Stimulated activated CD4-positive, alpha-beta T cell treated with anti-CD3 and anti-CD28 coated beads, TNF-alpha, amount 100 ng/mL, for 1 hour (primary cell): ENCODE measurements at places on chromosomes 1 and 21.

DNA sequence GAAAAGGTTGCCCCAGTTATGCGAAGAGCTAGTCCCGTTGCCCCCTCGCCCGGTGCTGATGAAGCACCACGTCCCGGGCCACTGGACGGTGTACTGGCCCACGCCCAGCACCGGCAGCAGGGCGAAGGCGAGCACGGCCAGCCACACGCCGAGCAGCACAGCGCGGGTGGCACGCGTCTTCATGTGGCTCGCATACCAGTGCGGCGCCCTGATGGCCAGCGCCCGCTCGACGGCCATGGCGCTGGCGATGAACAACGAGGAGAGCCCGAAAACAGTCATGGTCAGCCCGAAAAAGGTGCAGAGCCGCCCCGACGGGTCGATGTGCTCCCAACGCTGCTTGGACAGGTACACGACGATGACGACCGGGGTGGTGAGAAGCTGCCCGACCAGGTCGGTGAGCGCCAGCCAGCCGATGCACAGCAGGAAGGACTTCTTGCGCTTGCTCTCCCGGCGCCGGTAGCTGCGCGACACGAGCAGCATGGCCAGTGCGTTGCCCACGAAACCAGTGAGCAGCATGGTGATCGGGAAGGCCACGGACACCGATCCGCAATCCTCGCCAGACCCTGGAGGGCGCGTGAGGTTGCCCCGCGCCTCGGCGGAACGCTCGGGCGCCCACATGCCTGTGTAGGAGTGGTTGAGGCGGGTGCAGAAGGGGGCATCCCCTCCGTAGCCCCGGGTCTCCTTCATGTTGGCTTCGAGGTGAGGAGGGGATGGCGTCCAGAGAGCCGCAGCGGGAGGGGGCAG, 553 bp downstream of the PTGER3 start:
- DNase-seq, result no peak

DNA sequence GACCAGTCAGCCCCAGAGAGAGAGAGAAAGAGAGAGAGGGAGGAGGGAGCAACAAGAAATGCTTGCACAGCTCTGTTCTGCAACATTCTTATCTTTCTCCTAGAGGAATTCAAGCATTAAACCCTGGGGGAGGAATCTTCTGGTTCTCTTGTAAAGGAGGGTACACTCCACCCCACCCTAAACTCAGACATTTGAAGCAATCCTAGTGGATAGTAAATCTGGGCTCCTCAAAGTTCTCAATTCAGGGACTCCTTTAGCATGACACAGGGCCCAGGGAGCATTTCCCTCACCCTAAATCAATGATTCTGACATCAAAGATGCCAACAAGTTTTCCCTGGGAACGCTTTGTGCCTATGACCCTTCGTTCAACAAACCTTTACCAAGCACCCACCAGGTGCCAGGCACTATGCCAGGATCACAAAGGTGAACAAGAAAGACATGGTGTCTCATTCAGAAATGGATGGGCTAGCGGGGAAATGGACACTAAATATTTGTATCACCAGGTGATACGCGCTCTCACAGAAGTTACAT, 11.9 kb upstream of the CAPN2 start:
- no peak for DNase-seq

DNA sequence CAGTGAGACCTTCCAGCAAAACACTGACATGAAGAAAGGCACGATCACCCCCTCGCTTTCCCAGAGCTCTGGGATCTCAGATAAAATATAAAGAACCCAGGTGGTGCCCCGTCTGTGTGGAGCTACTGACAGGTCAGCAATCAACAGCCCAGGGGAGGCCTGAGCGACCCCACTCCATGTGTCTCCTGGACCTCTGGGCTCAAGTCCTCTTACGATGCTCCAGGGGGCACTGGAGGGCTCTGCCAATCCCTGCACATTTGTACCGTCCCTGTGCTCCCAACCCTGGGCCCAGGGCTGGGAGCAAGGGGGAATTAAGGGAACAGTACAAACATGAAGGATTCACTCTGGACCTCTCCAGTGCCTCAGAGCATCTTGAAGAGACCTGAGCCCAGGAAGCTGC, 12.5 kb downstream of the S100A7A start:
- DNase-seq, result no peak

- DNase-seq, result no peak
Observed at GRCh38 chr1:226349801-226350518, 41.0 kb upstream of the LIN9 start.
